ENCODE measurements at places on chromosomes 7 and 10. TPM values are rescaled to one million over a fixed set of nuclear protein-coding genes. Genes with fewer than 3 reads are reported as not detected.

DNA sequence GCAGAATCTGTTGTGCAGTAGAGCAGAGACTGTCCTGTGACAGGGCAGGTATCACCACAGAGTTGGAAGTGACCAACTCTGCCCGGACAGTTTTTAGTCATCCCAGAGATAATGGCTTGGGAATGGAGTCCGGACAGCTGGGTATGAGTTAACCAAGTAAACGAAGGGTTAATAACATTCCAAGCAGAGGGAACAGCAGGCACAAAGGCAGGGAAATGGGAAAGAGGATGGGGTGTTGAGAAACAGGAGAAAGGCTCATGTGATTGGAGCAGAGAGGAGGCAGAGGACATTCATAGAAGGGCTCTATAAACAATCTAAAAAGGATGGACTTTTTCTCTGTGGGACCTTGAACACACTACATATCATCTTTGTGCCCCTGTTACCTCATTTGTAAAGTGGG is 132.2 kb upstream of the YAE1 start:
- DNase-seq = no peak

- no peak for DNase-seq
These were observed 97.1 kb upstream of the MXI1 start for GRCh38 chr10:110110338-110110737.

Gene MCU
- 51.6 TPM for total RNA-seq

Gene TFEC
- not detected for total RNA-seq

DNA sequence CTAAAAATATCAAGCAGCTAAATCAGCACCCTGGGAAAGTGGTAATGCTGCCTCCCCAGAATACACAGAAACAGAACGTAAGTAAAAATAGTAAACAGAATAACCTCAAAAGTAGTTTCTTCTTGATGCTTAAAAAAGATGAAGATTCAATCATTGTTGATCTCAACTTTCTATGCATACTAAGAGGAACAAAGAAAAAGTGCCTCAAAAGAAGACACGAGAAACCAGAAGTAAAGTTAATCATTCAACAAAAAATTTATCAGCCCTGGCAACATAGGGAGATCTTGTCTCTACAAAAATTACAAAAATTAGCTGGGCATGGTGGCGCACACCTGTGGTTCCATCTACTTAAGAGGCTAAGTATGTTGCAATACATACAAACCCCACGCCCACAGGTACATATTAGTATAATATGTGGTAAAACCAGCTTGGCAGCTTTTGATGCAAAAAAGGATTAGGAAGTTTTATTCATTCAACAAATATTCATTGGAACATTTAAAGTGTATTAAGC is 153.7 kb downstream of the NRBF2 start:
- no peak for DNase-seq

GRCh38 chr10:25198151-25198550 is 23.4 kb downstream of the GPR158 start:
- DNase-seq = no peak

Gene CCDC3
- 3.8 TPM for total RNA-seq

DNA sequence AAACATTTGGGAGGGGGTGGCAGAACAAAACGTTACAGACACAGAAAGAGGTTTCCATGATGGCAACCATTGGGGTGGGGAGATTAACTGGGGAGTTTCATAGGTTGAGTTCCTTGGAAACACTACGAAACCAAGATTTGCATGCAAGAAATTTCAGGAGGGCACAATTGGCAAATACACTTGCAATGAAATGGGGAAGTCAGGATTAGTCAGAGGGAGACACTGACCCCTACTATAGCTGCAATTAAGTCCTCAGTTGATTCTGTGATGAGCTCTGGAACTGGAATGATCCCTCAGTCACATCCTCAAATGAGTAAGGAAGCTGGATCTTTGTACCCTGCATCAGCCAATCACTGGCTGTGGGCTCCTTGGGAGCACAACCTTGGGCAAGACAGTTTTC is 22.1 kb downstream of the CPEB3 start:
- DNase-seq = no peak

Gene HOXA4
- not detected for total RNA-seq

- no peak for DNase-seq
These were observed 53.6 kb upstream of the BICC1 start for GRCh38 chr10:58459069-58459468.

Gene TMEM130
- 2.9 TPM for total RNA-seq

DNA sequence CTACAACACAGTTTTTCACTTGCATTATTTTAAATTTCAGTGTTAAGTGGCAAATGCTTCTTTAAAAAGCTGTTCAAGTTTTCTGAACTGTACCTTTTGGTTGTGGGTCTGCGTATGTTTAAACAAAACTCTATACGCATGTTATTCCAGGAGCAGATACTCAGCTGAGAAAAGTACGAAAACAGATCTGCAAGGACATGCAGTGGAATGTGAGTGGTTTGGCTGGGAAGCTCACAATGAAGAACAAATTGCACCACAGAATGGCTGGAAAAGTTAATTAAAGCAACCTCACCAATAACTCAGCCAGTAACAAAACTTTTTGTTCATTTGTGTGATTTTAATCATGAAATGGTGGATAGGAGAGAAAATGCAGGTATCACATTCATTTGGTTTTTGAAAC is 17.6 kb downstream of the GLI3 start:
- DNase-seq = no peak

DNA sequence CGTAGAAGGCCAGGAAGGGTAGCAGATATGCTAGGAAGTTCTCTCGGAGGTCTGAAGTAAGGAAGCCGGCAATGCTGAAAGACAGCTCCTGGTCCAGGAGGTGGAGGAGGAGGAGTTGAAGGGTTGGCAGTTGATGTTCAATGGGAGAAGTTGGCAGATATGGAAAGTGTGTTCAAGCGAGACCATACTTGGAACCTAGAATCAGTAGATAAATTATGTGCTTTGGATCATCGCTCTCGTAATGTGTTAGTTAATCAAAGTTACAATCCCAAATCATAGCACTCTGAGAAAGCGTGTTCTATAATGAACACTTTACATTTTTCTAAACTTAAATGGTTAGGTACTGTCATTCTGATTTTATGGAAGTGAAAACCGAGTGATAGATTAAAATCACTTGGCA is 152.9 kb downstream of the CELF2 start:
- no peak for DNase-seq

DNA sequence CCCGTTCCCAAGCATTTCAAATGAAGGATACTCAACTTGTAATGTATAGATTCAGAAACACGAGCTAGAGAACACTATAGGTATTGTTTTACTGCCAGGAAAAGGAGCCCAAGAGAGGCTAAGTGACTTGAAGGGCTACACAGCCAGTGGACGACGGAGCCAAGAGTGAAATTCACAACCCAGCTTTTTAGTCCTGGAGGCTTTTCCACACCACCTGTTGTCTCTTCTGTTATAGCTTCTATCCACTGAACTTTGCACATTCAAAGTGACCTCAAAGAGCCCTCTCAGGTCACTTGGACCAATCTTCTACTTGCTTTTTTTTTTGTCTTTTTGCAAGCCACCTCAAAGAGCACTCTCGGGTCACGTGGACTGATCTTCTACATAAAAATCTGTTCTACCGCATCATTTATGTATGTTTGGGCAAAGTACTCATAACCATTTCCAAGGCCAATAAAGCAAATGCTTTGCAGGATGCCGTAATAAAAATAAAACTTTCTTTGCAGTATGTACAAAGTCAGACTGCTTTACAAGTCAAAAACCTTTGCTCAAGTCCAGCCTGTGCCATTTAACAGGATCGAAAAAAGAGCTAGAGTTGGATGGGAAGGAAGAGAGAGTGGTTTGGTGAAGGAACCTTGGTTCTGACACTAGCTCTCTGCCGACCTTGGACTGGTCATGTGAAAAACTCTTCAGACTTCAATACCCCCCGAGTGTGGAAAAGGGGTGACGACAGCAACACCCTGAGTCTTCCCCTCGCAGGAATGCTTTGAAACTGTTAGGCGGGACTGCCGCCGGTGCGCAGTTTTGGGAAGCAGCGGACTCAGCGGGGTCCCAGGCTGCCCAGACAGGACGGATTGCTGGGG is 821 bp downstream of the SLC35B4 start:
- DNase-seq = no peak

Gene AGAP9
- total RNA-seq = 7.7 TPM

GRCh38 chr7:64636386-64636785 is 29.5 kb upstream of the ZNF107 start:
- no peak for DNase-seq

Gene ANKRD61
- total RNA-seq = 0.42 TPM

DNA sequence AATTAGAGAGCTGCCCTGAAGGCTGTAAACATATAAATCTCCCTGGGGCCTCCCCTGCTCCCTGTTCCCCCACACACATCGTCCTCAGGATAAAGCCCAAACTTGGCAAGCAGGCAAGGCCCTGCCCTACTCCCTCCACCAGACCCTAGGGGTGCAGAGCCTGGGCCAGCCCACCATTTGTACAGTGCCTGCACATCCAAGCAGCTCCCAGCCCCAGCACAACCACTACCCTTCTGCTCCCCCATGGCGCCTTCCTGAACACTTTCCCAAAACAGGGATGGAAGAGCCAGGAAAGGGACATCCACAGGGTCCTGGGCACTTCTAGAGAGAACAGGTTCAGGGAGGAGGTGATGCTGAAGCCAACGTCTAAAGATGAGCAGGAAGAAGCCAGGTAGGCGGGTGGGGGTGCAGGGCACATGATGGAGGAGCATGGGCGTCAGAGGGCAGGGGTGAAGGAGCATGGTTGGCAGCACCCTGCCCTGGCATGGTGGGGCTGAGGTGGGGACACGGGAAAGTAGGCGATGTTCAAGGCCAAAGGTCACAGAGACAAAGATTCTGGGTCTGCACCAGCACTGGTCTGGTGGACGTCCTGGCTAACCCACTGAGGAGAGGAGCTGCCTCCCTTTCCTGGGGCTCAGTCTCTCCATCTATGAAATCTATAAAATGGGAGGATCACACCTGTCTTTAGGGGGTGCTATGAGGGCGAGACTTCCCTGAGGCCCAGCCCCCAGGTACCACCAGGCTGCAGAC is 140.6 kb downstream of the ARHGAP22 start:
- no peak for DNase-seq

GRCh38 chr10:88968391-88968790 is 15.8 kb upstream of the ACTA2 start:
- DNase-seq = no peak

Data from H1 (cell line).